ENCODE measurements at places on chromosomes 6 and 20. TPM values are rescaled to one million over a fixed set of nuclear protein-coding genes. Genes with fewer than 3 reads are reported as not detected.

GRCh38 chr20:34643928-34644327, 33.0 kb downstream of the PIGU start:
- DNase-seq = no peak

Gene TNNC2
- not detected for total RNA-seq

GRCh38 chr6:135212935-135213334, 31.8 kb downstream of the MYB start:
- DNase-seq = peak; percentile 46

Gene GABRR1
- total RNA-seq = not detected

DNA sequence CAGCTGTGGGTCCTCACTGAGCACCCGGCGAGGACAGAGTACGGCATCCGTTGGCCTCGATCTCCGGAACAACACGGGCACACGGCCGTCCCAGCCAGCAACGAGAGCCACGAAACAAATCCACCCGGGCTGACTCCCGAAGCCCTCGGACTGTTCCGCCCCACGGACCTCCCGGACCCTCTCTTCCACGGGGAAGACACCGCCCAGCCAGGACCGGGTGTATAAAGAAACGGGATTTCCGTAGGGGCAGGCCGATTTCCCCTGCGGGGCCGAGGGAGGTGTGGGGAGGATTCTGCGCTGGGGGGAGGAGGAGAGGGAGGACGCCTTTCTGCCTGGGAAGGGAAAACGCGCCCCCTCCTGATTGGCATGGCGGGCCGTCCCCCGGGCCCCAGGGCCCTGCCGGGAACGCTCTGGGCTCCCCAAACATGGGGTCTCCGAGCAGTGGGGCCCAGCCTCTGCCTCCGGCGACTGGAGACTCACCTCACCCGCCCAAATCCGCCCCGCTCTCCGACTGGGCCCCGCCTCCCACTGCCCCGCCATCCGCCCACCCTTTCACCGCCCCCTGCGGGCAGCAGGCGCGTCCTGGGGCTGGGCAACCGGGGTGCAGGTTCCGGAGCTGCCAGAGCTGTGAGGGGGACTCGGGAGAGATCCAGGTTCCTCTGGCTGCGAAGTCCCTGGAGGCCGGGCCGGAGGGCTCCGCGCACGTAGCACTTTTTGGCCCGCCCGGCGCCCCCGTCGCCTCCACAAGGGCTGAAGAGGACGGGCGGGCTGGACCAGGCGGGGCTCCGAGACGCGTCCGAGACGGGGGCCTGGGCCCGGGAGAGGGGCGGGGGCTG, 679 bp upstream of the PPDPF start:
- peak; percentile 76 for DNase-seq

GRCh38 chr6:168194732-168195567, 115.9 kb upstream of the FRMD1 start:
- DNase-seq = no peak

Gene TAPBP
- total RNA-seq = 202 TPM
